ENCODE measurements at places on chromosomes 2 and 18. TPM values are rescaled to one million over a fixed set of nuclear protein-coding genes. Genes with fewer than 3 reads are reported as not detected.

The FAM237A gene
- not detected for total RNA-seq

The SCYGR2 gene
- total RNA-seq: not detected

The C2orf66 gene
- 0.12 TPM for total RNA-seq

The DPYSL5 gene
- 3.7 TPM for total RNA-seq

The DSC2 gene
- 0.65 TPM for total RNA-seq

The FBXO48 gene
- 0.34 TPM for total RNA-seq

The FLACC1 gene
- not detected for total RNA-seq

The RPRM gene
- not detected for total RNA-seq

The CNGA3 gene
- 0.06 TPM for total RNA-seq

The TEKT4 gene
- total RNA-seq: not detected

The PGAP1 gene
- 3.2 TPM for total RNA-seq

The COL6A3 gene
- 0.14 TPM for total RNA-seq

The ANKRD30B gene
- total RNA-seq: not detected

The OTX1 gene
- total RNA-seq: 1.8 TPM

The LGALSL gene
- total RNA-seq: 11.1 TPM

The SERPINB13 gene
- total RNA-seq: not detected

The NPC1 gene
- total RNA-seq: 103 TPM

The SPDYA gene
- 0.15 TPM for total RNA-seq

The ATG16L1 gene
- 48.4 TPM for total RNA-seq

The TM4SF20 gene
- total RNA-seq: 9.9 TPM

The CYP1B1 gene
- 6.4 TPM for total RNA-seq

The ALS2 gene
- 13.2 TPM for total RNA-seq

The SLC35F5 gene
- 53.4 TPM for total RNA-seq

The CD8B gene
- total RNA-seq: not detected

The GNAL gene
- total RNA-seq: 8.0 TPM

The ANKRD36B gene
- 3.9 TPM for total RNA-seq

The COBLL1 gene
- 4.5 TPM for total RNA-seq

The TMEM163 gene
- not detected for total RNA-seq

The XPO1 gene
- 134 TPM for total RNA-seq

The PROKR1 gene
- total RNA-seq: 0.03 TPM

The ACKR3 gene
- total RNA-seq: 9.4 TPM

The FEV gene
- not detected for total RNA-seq
